ENCODE measurements at places on chromosomes 7 and 10.

- no peak for DNase-seq
These were observed 260.9 kb upstream of the BMPER start for GRCh38 chr7:33644489-33644888.

GRCh38 chr7:143392875-143393266, 11.7 kb downstream of the ZYX start:
- DNase-seq: no peak

DNA sequence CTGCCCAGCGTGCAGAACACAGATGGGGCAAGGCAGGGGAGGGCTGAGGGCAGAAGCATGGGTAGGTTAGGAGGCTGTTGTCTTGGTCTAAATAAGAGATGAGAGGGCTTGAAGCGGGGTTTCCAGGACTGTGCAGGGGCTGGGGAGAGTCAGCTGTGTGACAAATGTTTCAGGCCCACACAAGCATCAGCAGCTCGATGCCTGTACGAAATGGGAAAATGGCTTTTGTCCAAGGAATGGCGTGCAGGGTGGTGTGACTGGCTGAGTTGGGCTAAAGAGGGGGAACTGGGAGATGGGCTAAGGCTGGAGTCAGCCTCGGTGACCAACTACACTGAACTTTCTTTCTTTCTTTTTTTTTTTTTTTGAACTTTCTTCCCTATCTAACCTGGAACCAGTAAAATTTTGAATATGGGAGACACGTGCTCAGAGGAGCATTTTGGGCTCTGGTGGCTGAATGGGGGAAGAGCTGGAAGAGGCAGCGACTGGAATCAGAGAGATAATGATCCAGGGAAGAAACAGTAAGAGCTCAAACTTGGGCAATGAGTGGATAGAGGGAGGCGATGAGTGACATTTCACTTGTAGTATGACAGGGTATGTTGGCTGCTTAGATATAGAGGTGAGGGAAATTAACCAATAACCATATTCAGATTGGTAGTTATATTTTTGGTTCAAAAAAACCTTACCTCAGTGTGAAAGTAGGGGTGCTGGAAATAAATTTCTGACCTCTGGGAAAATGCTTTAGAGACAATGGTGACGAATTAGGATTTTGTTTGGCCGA, 10.2 kb upstream of the EPHA1 start:
- no peak for DNase-seq

DNA sequence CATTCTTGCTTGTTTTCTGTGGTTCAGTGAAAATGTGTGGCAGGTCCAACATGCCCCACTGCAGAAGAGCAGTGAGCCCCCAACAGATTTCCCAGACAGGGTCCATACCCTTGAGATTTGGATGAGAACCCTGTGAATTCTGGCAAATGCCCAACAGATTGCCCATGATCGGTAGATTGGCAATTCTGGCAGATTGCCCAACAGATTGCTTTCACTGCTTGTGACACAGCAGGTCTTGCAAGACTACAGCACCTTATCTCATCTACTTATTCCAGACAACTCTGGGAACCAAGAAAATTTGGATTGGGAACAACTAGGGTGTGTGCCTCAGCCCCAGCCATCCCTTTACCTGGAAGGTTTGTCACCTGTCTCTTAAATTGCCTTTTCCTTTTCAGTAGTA, 143.7 kb upstream of the COL1A2 start:
- DNase-seq: no peak

GRCh38 chr10:132793871-132794849, 8.2 kb upstream of the NKX6-2 start:
- no peak for DNase-seq

DNA sequence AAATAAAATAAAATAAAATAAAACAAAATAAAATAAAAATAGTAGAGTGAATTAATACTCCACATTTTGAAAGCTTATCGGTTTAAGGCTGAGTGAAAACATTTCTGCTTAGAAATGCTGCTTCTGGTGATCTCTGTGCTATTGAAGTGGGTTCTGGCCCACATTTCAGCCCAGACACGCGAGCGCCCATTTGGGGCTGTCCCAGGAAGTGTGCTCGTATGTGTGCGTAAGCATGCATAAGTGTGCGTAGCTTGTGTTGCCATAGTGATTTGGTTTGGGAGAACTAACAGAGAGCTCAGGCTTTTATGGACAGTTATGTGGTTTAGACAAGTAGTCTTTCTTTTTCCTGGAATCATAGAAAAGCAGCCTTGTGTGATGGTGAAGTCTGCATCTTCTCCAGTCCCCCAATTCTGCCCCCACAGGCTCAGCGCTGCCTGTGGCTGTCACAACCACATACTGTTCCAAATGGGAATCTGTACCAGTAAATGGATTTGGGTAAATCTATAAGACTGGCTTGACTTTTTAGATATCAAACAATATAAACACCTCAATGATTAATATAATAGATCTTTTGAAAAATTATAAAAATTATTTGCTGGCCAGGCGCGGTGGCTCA, 29.8 kb upstream of the PURB start:
- peak; percentile 84 for DNase-seq

DNA sequence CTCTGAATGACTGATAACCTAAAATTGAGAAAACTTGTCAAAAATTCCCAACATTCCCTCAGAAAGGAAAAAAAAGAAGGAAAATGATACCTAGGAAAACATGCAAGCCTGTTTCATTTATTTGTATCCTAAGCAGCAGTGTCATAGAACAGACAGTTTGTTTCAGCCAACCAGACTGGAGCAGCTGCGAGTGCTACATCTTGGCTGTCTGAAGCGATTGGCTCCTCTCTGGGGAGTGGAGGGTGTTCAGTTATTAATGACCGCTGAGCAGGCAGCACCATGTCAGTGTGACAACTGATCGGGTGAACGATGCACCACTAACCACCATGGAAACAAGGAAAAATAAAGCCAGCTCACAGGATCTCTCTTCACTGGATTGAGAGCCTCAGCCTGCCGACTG, at the start of gene LRRN3:
LRRN3 (plus strand) TSS at position 282 of the 400 bp plus-strand sequence. CDS start 31,646 bp downstream, outside the sequence.
- DNase-seq: no peak

DNA sequence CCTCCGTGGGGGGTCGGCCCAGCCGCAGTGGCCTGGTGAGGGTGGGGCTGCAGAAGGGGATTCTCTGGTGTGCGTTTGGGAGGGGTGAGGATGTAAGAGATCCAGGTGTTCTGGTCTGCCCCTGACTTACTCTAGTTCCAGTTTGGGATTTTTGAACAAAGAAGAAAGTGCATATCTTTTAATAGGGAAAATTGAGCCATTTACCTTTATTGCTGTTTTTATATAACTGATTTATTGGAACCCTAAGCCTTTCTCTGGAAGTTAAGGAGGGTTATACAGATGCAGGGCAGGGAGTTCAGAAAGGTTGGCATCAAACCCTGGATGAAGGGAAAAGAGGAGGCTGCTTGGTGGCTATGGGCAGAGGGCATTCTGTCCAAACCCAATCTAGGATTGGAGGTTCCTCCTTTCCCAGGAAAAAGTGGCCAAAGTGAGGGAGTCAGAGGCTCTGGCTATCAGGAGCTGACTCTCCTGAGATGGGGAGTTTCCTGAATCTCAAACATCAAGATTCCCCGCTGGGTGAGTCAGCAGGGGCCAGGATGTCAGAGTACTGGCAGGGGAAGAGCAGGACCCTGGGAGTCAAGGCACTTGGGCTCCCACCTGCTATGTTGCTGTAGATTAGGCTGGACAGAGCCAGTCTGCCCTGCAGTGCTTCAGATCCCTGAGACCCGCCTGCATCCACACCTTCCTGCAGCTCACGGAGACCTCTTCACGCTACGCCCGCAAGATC, 67.5 kb downstream of the CLIP2 start:
- DNase-seq: no peak

- DNase-seq: no peak
These were observed 58.4 kb downstream of the JCAD start for GRCh38 chr10:30000802-30001571.

- no peak for DNase-seq
These were observed 68.9 kb upstream of the INSYN2A start for GRCh38 chr10:127265288-127265687.

DNA sequence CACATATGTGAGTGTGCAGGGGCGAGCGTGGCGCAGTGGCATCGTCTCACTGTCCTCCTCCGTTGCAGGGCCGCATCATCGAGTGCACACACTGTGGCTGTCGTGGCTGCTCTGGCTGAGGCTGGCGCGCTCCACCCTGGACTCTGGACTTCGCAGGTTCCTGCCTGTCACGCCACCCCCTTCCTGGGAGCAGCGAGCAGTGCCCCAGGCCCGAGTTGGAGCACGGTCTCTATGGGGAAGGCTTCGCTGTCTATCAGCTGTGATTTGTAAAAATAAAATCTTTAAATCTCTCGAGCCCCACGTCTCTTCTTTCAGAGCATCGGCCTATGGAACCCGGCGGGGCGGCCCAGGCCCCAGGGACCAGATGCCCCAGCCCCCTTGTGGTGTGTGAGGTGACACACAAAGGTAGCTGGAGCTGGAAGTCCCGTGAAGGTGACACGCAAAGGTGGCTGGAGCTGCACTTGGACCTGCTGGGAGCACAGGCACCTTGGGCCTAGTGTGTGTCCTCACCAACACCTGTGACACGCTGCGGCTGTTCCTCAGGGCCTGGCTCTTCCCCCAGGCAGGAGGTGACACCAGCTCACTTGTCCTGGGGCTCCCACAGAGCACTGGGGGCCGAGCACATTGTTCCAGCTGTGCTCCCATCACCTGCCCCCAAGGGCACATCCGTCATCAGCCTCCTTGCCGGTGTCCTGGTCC, 10.7 kb downstream of the BUD31 start:
- DNase-seq: no peak

DNA sequence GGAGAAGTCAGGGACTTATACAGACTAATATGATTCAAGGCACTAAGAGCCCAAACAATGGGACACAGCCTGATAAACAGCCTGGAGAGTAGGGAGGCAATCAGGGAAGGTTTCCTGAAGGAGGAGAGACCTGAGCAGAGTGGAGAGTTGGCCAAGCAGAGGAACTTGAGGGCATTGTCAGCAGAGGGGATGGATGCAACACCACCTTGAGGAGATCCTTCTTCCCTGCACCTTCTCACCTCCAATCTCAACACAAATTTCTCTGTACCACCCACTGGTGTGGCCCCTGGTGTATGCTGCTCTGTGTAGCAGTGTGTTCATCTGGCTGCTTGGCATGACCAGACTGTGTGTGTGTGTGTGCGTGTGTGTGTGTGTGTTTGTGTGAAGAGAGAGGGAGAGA, 146.2 kb downstream of the WDR11 start:
- no peak for DNase-seq

- DNase-seq: no peak
These were observed 28.5 kb upstream of the FRAT2 start for GRCh38 chr10:97363071-97363470.

GRCh38 chr10:43338117-43338516, 33.3 kb upstream of the FXYD4 start:
- no peak for DNase-seq

- no peak for DNase-seq
These were observed 181.0 kb upstream of the MDFIC start for GRCh38 chr7:114740941-114741340.

DNA sequence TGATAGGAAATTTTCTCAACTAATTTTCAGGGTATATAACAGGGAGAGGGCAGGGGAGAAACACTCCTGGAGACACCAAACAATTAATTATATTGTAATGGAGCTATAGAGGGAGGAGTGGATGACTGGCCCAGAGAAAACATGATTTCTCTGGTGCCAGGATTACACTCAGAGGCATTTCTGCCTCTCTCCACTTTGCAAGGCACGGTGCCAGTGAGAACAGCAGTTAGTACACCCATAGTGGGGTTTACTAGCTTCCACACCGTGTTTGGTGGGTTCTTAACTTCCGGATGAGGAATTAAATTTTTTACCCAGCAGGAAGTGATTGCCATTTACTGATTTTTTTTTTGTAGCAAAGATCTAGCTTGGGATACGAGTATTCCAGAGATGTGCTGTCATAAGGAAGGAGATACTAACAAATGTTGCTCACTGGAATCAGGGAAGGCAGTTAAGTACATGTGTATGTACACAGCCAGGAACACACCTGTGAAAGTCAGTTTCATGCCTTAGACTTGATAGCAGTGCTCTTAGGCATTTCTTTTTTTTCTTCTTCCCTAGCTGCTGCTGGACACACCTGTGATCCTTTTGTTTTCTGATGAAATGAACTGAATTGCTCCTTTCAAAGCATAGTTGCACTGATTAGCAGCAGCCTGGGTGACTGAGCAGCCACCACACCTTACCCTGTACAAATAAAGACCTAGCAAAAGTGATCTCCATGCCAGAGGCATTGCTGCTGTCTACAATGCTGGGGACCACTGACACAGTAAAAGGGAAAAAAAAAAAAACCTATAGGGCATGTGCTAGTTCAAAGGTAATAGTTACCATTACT, 58.1 kb downstream of the POLL start:
- DNase-seq: no peak

GRCh38 chr10:49761789-49762565, at the start of gene OGDHL:
OGDHL (minus strand) TSS chr10:49762323; CDS start chr10:49758592, 3,731 bp downstream.
- DNase-seq: peak; percentile 10

DNA sequence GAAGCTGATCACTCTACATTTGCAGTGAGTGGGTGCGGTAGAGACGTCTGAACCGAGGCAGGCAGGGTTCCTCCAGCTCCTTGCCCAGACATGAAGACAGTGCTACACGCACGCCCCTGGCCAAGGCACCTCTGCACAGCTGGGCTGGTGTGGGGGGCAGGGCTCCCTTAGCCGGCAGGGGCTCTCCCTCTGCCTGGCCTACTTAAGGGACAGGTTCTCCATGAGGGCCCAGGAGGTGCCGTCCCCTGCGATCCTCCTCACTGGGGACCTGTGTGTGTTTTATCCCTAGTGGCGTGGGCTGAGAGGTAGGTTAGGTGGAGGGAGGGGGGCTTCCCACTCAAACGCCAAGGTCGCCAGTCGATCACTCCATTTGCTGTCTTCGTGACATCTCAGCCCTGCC, 35.3 kb downstream of the IL15RA start:
- DNase-seq: no peak

DNA sequence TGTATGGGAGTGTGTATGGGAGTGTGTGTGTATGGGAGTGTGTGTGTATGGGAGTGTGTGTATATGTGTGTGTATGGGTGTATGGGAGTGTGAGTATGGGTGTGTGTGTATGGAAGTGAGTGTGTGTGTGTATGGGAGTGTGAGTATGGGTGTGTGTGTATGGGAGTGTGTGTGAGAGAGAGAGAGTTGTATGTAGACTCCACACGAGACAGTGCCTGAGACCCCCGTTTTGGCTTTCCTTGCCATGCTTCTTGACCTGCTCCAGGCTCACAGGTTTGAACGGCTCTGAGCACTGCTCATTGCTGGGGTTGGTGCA, 49.7 kb downstream of the COL17A1 start:
- DNase-seq: no peak

- DNase-seq: no peak
These were observed 454.0 kb downstream of the NEBL start for GRCh38 chr10:20443094-20443493.
